ENCODE measurements at places on chromosomes 5 and 9.

- no peak for DNase-seq
Observed at GRCh38 chr5:2300421-2300820, 417.7 kb upstream of the IRX4 start.

DNA sequence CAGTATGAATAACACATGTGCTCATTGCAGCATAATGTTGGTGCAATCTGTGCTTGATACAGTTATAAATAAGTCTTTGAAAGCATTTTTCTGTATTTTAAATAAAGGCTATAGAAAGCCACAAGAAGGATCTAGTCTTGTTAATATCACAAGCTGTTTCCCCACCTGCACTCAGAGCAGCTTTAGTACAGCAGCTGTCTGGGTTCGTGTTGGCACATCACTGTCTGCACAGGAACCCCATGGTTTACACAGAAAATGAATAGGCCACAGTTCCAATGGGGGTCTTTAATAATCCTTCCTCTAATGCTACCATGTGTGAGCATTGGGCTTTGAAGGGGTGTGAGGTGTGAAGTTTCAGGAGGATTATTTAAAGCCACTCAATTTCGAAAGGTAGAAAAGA lies 2269.7 kb downstream of the MAT2B start:
- DNase-seq = no peak

DNA sequence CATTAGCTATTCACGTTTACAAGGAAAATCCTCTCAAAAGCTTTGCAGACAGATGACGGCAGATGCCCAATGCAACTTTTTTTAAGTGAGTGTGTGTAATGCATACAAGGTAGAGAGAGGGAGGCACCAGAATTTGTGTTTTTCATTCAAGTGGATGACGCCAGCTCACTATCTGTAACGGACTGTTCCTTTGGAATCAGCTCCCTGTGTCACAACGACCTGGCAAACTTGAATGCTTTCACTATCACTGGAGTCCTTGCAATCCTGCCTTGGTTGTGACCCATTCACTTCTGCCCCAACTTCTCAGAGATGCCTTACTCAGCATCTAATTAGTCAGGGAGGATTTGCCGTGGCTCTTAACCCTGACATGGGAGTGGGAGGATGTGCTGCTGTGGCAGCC lies 148.5 kb downstream of the BNC2 start:
- DNase-seq = no peak

- DNase-seq = no peak
Observed at GRCh38 chr9:92480291-92480771, 2.0 kb downstream of the ASPN start.

Data from NCI-H1105 treated with DMSO at 0.1 percent for 48 hours (cell line).